CD8-positive, alpha-beta T cell (primary cell): ENCODE measurements at places on chromosomes 4 and X.

DNA sequence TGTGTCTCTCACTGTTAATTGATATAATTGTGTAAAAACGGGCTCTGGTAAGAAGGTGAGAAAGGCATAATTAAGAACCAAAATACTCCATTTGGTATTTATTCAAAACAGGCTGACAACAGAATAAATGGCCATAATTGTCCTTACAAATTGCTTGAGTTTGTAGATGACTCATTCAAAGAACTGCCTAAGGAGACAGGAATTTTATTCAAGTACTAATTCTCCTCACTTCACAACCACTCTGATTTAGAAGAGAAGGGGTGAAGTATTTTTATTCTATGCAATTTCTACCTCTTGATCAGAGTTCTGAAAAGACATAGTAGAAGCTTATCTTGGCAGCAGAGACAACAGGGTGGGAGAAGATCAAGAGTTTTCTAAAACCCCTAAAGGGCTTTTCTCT is 43.1 kb downstream of the ATP11C start:
- no peak for DNase-seq

- no peak for DNase-seq
These were observed 12.4 kb downstream of the PRRG1 start for GRCh38 chrX:37361596-37361995.

DNA sequence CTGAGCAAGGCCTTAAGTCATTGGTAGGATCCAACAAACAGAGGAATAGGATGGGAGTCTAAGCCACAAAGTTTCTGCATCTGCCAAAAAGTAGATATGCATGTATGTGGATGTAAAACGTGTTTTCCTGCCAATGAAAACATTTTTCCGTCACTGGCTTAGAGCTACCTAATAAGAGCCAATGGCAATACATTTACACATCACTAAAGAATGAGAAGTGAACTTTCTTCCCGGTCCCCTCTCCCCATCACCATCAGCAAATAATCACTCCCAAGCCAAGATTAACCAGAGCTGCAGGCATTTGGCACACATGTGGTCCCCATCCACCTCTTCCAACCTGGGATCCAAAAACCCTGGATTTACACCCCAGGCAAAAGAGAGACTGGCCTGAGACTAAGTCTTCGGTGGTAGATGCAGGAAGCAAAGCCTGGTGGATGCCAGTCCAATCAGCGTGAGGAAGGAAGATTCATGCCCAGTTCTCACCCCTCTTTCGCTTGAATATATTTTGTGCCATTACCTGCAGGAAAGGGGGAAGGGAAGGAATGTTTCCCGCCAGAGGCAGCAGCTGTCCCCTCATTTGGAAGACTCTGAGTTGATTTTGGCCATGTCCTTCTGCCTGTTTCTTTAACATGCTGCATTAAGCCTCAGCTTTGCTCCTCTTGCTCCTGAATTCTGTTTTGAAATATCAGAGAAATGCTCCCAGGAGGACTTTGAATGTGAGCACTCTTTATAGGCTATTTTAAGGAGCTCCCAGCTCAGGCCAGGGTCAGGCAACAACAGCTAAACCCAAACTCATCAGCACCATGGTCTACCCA is 131.4 kb downstream of the CHIC2 start:
- DNase-seq, result no peak

GRCh38 chrX:125757794-125758564 is 408.1 kb downstream of the DCAF12L2 start:
- no peak for DNase-seq

DNA sequence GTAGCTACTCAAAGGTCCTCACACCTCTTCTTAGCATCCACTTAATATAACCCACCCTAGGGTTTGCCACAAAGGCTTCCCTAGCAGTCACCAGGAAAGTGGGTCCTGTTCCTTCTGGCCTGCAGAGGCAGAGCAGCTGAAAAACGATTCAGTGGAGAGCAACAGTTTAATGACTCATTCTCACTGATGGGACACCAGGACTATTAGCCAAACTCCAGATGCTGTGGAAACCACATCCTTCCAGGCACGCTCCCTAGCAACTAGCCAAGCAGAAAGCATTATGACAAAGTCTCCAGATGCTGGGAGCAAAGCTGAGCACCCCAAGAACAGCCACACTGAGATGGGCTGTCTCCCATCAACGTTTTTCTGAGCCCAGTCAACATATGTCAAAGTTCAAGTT is 30.3 kb upstream of the UTP14A start:
- DNase-seq, result no peak

DNA sequence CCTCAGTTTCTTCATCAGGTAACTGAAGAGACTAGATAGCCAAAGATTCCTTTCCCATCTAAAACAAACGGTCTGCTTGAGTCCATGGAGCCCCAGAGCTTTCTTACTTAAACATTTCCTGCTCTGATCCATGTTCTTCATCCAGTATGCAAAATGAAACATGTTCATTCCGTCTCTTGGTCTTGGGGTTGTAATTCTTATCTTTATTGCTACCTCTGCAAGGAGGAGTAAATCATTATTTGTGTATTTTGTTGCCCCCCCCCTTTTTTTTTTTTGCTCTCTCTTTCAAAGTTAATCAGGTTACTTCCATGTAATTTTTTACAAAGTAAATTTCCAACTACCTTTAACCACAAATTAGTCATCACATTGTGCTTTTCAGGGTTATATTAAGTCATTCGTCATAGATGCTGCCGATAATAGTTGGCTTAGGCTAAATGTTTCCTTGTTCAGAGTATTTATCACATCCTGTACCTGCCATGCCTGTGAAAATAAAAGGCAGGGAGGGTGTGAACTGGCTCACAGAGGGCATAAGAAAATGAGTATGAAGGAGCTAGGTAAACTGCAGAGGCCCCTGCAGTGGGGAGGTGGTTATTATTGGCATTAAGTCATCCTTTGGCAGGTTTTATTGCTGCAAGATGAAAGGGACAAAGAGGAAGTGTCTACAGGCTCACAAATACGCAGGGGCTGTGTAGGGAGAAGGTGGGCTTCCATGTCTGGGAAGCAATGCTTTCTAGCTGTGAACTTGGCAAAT is 76.7 kb upstream of the HS3ST1 start:
- no peak for DNase-seq

GRCh38 chr4:123501733-123502132 is 105.1 kb downstream of the SPRY1 start:
- no peak for DNase-seq

- no peak for DNase-seq
These were observed 37.2 kb upstream of the ARX start for GRCh38 chrX:25052798-25053534.

DNA sequence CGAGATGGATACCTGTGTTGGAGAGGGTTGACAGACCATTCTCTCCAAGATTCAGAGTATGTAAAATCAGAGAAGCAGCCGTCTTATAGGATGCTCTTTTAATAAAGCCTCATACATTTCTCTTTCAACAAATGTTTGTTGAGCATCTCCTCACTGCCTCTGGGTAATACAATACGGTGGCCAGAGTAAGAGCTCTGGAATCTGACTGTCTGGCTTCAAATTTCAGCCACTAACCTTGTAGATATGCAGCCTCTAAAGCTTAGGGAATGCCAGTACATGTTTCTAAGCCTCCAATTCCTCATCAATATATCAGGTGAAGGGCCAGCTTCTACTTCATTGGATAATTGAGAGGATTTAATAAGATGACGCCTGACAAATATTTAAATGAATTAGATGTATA is 61.3 kb downstream of the CLNK start:
- DNase-seq, result no peak

- no peak for DNase-seq
These were observed 167.8 kb downstream of the AFAP1 start for GRCh38 chr4:7771541-7772507.

- DNase-seq, result no peak
These were observed 434 bp upstream of the TMEM255A start for GRCh38 chrX:120311727-120312063.

- no peak for DNase-seq
These were observed 20.9 kb downstream of the ARSD start for GRCh38 chrX:2908125-2908685.

DNA sequence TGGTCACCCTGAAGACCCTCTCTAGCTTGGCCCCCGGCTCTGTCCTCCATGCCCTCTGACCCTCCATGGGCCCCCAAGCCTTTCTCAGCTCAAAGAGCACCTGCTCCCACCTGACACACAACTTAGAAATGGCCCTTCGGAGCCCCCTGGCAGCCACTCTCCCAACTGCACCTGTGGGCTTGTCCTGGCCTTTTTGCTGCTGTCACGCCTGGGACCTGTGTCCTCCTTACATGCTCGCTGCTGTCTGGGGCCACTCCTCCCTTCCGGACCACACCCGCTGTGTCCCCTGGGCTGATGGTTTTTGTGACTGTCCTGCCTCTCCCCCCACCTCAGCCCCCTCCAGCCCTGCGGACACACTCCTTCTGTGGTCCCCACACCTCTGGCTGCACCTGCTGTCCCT is 106.2 kb upstream of the AFAP1 start:
- DNase-seq, result no peak

DNA sequence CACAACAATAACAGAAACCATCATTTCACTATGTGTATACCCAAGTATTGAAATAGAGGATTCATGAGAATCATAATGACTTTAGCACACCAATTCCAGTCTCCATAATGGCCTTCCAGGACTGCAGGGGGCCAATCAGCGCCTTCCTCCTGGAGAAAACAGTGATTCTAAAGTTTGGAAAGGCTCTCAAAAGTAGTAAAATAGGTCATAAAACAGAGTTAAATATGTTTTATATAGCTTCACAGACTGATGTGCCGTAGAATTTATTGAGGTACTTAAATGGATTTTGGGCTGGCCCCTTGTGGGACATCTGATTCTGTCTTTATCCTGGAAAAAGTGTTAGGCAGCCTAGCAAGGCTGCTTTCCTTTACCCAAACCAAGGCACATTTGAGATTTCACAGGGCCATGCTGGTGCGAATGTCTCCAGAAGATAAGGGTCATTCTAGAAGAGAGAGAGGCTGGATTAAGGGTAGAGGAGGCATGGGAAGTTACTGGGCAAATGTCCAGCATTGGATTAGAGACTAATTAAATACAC is 543.9 kb downstream of the GALNTL6 start:
- no peak for DNase-seq

GRCh38 chr4:160194716-160195115 is 1091.8 kb downstream of the RAPGEF2 start:
- no peak for DNase-seq

GRCh38 chrX:16137416-16138107 is 14.2 kb downstream of the GRPR start:
- DNase-seq, result no peak

DNA sequence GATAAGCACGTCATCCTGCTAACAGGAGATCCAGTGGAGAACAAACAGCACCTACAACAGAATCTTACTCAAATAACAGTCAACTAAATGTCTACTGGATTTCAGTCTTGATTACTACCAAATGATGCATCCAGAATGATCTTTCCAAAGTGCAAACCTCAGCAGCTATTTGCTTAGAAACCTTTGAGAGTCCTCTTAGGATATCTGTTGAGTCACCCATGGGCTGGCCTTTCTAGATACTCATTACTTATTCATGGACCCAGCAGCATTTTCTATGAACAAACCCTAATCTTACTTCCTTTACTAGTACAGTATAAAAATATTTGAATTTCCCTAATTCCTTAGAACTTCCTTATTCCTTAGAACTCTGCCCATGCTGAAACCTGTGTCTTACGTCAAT is 118.5 kb upstream of the PABPC4L start:
- DNase-seq, result no peak
